ENCODE measurements at places on chromosomes 4 and X. TPM values are rescaled to one million over a fixed set of nuclear protein-coding genes. Genes with fewer than 3 reads are reported as not detected.

SPOCK3 gene
- 0.32 TPM for total RNA-seq

TCEAL6 gene
- not detected for total RNA-seq

TRPC3 gene
- not detected for total RNA-seq

NAA11 gene
- not detected for total RNA-seq

ASB12 gene
- total RNA-seq = not detected

NR3C2 gene
- total RNA-seq = 4.1 TPM

OPRPN gene
- not detected for total RNA-seq

CXCL13 gene
- total RNA-seq = not detected

FAM133A gene
- total RNA-seq = not detected

AFF2 gene
- total RNA-seq = not detected

WDR17 gene
- 0.15 TPM for total RNA-seq

ARHGAP24 gene
- 129 TPM for total RNA-seq

SERPINA7 gene
- total RNA-seq = not detected

ERVMER34-1 gene
- total RNA-seq = under 0.01 TPM

XPNPEP2 gene
- total RNA-seq = not detected

HELT gene
- not detected for total RNA-seq

MAGEC2 gene
- not detected for total RNA-seq

CENPC gene
- 13.3 TPM for total RNA-seq

NHS gene
- 0.15 TPM for total RNA-seq

CABS1 gene
- total RNA-seq = not detected

DCX gene
- not detected for total RNA-seq

GRID2 gene
- not detected for total RNA-seq

MAGEE1 gene
- 1.2 TPM for total RNA-seq

ALG13 gene
- total RNA-seq = 37.4 TPM

CLGN gene
- total RNA-seq = 0.32 TPM

NUDT10 gene
- total RNA-seq = 1.6 TPM

USP17L10 gene
- not detected for total RNA-seq

ZNF157 gene
- not detected for total RNA-seq

GLUD2 gene
- 1.9 TPM for total RNA-seq

TEX13C gene
- not detected for total RNA-seq

CXCL11 gene
- total RNA-seq = 12.0 TPM

PJA1 gene
- 22.2 TPM for total RNA-seq

PABPC1L2A gene
- not detected for total RNA-seq

XAGE2 gene
- not detected for total RNA-seq

Data from epithelial cell of umbilical artery (primary cell).